ENCODE measurements at places on chromosomes 7 and 10. TPM values are rescaled to one million over a fixed set of nuclear protein-coding genes. Genes with fewer than 3 reads are reported as not detected.
A peak's percentile ranks its signal among the peaks of the same experiment; 100 is the strongest.

- no peak for DNase-seq
Measured at GRCh38 chr10:105834261-105835059, 1193.4 kb downstream of the SORCS3 start.

GRCh38 chr10:32790483-32790882 lies 167.5 kb downstream of the ITGB1 start:
- DNase-seq = no peak

DNA sequence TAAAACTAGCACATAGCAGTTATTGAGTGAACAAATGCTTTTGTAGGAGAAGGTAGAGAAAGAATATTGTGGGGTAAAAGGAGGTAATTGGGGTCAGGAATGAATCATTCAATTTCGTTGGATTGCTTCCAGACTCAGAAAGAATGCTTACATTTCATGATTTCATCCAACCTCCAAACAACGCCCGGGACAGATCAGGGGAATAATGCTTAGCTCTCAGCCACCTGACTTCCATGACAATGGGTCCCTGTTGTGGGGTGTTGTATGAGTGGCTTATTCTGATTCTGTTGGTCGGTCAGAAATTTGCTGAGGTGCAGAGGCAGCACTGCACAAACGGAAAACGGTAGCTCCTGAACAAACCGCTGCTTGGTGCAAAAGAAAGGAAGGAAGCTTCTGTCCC lies 24.0 kb upstream of the INPP5F start:
- no peak for DNase-seq

DNA sequence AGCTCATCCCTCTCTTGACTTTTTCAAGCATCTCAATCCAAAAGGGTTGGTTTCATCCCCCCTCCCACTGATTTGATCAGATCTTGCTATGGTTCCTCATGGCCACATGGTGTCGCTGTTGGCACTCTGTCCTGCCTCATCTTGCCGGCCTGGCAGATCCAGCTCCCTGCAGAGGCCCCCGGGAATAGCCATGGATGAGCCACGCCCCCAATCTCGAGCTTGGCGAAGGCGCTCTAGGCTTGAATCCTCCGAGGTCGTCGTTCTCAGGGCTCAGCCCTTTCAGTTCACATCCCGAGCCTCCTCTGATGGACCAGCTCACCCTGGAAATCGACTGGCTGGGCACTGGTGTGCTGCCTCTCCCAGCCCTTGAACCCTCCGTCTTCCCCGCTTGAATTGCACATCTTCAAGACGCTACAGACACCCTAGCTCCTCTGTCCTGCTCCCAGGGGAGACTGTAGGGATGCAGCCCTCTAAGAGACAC lies 628.7 kb downstream of the TYW1 start:
- peak; percentile 96 for DNase-seq

The GNGT1 gene
- not detected for total RNA-seq

DNA sequence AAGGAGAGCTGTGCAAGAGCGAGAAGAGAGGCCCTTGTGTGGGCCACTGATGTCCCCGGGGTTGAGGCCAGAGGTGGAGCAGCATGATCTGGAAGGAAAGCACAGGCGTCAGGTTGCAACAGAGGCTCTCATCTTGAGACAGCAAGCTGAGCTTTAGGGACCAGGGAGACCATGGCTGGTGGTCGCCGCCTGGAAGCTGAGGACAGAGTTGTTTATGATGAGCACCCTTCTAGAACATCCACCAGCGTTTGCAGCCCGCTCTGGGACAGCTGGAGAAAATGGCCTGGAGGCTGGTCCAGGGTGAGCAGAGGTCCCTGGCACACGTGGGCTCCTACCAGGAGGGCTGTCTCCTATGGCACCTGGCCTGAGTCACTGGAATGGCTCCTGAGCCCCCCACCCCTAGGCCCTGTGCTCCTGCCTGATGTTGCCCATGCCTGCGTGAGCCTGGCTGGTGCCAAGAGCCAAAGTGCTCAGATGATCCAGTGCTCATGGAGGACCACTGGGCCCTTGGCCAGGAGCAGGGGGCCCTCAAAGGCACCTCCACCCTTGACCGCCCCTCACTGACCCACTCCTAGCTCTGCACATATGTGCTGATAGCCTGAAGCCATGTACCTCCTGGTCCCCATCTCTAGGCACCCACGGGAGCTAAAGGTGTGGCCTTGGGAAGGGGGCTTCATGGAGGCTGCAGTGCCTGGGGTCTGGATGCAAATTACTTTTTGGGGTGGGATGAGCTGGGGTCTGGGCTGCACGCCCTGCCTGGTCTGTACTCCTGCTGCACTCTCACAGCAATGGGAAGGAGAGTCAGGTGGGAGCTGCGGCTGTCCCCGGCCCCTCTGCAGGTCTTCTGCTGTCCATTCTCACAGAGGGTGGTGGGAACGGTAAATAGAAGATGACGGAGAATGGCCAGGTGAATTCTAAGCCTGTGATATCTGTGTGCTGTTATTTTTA lies 40.1 kb upstream of the RET start:
- no peak for DNase-seq

The INSYN2A gene
- total RNA-seq = 0.09 TPM

The LBX1 gene
- not detected for total RNA-seq

DNA sequence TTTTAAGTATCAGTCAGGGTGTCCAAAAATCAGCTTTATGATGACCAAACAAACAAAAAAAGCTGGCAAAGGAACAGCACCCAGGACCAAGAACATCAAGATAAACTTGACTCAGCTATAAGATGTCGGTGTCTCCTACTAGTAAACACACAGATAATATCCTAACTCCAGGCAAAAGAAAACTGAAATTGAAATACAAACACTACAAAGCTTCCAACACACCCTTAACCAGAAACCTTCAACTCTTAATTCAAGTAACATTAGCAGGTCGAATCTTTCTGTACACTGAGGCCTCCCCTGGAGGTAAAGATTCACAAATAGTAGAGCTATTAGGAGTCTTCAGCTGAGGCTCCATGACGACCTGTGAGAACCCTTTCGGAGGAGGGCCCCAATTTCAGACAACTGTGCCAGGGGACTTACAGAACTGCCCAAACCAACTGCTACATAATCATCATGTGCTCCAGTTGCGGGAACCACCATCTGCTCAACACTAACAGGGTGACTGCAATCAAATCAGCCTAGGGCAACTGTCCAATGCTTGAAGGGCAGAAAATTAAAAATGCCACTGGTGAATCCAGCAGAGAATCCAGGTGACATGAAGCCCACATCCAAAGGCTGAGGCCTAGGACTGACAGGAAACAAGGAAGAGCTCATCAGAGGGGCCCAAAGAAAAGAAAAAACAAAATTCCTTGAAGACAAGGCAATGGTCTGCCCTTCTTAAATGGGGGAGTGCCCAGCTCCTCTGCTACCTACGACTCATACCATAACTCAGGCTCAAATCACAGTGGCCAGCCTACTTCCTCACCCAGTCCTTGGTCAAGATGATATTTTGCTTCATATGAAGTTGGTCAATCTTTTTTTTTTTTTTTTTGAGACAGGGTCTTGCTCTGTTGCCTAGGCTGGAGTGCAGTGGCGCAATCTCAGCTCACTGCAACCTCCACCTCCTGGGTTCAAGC lies 20.0 kb downstream of the XPNPEP1 start:
- no peak for DNase-seq

The MRPS24 gene
- total RNA-seq = 91.0 TPM

- peak; percentile 24 for DNase-seq
Measured at GRCh38 chr7:158302274-158303070, 285.2 kb downstream of the PTPRN2 start.

The PLXDC2 gene
- 22.7 TPM for total RNA-seq

DNA sequence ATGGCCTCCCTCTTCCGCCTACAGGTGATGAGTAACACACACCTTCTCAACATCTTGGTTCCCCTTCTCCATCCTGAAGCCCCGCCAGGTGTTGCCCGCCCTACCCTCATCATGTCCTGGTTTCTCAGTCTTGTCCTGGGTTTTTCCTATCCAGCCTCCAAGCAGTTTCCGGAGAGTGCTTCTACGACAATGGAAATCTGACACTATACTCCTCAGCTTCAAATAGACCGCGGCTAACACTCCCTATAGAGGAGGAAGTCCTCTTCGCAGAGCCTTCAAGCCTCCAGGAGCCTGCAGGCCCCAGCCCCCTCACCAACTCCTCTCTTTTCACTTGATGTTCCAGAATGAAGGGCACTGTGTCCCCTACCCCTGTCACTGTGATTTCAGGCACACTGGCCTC lies 147.4 kb downstream of the PRPF18 start:
- DNase-seq = no peak

The DBF4 gene
- 80.5 TPM for total RNA-seq

GRCh38 chr10:120336911-120337540 lies 120.0 kb upstream of the PLPP4 start:
- DNase-seq = peak; percentile 90

GRCh38 chr10:30420766-30421165 lies 13.2 kb upstream of the MAP3K8 start:
- no peak for DNase-seq

The PRPS1L1 gene
- total RNA-seq = not detected

DNA sequence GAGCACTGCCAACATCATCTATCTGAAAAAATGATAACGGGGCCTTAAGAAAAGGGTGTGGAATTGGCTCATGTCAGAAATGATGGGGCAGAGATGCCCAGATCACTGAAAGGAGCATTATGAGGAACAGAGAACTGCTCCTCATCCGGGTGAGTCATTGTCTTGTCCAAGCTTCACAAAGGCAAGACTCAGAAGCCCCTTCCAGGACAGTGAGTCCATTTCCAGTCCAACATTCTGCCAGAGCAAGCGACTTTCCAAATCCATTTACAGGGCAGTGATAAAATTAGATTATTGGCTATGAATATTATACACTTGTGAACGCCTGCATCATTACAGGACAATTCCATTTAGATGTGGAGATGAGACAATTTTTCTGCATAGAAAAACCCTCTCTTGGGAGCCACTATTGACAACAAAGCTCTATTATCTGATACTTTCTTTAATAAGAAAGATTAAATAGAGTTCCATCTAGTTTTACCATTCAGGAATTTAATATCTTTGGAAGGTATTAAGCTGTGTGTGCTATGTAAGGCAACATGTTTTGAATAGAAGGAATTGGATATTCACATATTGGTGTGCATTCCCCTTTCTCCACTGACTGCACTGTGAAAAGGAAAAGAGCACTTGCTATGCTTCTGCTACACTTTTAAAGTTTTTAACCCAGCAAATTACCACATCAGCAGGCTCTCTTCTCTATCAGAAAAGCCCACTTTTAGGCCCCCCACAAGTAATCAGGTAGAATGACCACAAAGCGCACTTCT lies 159.6 kb downstream of the NRP1 start:
- peak; percentile 13 for DNase-seq

The TAS2R41 gene
- total RNA-seq = not detected

DNA sequence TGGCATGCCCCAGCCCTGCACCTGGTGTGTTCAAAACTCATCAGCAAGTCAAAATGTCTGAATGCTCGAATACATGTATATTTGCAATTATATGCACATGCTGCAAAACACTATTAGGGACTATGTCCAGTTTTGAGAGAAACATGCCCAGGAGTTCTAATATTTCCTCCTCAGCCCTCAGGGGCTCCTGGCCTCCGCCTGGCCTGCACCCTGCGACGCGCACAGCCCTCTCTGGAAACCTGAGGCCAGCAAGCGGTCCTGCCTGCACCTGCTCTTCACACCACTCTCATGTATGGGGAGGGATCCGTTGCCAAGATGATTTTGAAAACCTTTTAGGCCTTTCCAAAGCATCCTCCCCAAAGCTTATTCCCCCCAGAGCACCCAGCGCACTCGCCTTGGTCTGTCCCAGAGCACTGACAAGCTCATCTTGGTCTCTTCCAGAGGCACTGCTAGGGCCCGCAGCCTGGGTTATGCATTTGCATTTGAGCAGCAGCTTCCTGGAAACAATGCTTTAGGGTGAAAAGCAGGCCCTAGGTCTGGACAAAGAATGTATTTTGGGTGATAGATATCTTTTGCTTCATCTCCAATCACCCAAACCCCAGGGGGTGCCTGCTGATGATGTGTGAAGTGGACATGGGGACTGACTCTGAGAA lies 22.6 kb upstream of the CNPY1 start:
- DNase-seq = no peak

The SCRN1 gene
- total RNA-seq = 147 TPM

- no peak for DNase-seq
Measured at GRCh38 chr7:152551304-152552036, 115.7 kb upstream of the KMT2C start.

The WNT8B gene
- not detected for total RNA-seq

- DNase-seq = no peak
Measured at GRCh38 chr7:148546857-148547256, 43.7 kb upstream of the C7orf33 start.

DNA sequence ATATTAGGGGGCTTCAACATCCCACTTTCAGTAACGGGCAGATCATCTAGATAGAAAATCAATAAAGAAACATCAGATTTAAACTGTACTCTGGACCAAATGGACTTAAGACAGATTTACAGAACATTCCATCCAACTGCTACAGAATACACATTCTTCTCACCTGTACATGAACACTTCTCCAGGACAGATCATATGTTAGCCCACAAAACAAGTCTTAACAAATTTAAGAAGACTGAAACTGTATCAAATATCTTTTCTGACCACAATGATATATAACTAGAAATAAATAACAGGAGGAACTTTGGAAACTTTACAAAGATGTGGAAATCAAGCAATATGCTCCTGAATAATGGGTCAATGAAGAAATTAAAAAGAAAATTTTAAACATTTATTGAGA lies 86.7 kb downstream of the MICU1 start:
- DNase-seq = no peak

GRCh38 chr10:72297281-72297804 lies 23.6 kb downstream of the DDIT4 start:
- DNase-seq = no peak

DNA sequence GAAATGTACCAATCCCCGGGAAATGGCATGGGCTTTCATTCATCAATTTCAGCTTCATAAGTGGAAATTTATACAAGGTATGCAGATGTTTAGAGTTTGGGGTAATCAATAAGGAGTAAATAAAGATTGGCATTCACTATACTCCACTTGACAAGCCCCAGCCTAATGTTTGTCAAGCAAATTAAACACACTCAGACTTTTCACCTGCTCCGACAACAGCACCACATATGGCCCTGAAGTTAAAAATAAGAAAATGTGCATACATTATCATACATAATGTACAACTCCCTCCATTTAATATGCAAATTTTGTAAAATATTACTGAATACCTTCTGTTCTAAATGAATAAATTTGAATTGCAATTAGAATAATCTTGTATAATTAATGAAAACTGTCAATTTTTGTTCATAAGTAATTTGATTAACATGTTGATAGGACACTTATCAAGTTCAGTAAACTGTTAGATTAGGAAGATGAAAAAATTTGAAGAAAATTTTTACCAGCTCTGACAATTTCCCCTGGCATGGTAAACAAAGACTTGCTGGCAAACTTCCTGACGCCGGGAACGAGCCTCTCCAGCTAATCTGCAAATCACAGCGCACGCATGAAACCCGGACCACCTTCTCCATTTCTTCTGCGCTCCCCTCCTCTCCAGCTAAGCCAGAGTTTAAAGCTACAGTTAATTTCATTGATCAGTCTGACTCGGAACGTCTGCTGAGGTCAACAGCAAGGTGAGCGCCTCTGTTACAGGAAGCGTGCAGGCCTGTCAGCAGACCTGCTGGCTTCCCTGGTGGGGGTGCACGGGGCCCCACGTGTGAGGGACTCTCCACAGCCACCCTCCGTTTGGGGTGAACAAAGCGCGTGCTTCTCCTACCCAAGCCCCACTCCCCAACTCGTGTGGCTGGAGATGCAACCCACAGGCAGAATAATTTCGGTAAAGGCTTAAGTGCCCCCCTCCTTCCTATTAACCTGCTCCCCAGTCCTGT lies 70.7 kb downstream of the EBF3 start:
- no peak for DNase-seq

All from endodermal cell (in vitro differentiated cells).